ACHN (cell line): ENCODE measurements at places on chromosomes 7 and 10.

DNA sequence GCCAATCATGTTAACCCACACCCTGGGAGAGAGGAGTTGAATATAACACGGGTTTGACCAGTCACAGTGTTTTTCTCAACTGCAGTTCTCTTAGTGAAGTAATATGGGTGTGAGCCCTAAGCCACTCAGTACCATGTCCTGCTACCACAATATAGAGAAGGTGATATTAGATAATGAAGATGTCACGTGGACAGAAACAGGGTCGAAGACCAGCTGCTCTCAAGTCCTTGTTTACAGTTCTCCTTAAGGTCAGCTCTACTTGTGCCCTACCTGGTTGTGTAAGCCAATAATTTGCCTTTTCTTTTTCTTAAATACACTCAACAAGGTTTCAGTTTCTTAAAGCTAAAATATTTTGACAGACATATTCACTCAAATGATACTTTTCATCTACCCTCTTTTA, 128.3 kb upstream of the POT1 start:
- no peak for DNase-seq

DNA sequence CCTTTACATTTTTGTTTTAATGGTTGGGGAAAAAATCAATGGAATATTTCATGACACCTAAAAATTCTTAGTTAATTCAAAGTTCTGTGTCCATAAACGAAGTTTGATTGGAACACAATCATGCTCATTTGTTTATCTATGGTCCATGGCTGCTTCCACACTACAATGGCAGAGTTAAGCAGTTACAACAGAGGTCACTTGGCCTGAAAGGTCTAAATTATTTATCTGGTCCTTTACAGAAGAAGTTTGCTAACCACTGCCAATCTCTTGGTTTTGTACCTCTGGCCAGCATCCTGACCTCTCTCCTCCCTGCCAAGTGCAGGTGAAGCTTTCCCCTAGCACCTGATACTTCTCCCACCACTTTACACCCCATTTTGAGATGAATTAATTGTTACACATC, 61.5 kb downstream of the SRPK2 start:
- no peak for DNase-seq

DNA sequence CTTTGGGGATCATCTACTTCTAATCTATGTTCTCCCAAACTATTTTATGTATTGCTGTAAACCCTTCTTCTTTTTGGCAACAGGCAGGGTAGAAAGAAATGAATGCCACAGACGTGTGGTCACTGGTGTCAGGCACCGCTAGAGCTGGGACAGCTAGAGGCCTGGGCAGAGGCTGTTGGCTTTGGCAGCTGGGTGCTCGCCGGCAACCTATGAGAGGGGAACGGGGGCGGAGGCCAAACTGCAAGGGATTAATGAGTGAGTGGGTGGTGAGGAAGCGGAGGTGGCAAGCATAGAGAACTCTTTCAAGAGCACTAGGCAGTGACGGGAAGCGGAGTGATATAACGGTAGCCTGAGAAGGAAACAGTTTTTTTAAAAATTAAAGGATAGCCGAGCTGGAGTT, 78.5 kb downstream of the CREB5 start:
- no peak for DNase-seq

GRCh38 chr10:133373174-133374090, at the start of gene ECHS1:
TSS of gene ECHS1 (minus strand) at chr10:133373354. CDS start at chr10:133373333, 21 bp downstream.
- peak; percentile 95 for DNase-seq

DNA sequence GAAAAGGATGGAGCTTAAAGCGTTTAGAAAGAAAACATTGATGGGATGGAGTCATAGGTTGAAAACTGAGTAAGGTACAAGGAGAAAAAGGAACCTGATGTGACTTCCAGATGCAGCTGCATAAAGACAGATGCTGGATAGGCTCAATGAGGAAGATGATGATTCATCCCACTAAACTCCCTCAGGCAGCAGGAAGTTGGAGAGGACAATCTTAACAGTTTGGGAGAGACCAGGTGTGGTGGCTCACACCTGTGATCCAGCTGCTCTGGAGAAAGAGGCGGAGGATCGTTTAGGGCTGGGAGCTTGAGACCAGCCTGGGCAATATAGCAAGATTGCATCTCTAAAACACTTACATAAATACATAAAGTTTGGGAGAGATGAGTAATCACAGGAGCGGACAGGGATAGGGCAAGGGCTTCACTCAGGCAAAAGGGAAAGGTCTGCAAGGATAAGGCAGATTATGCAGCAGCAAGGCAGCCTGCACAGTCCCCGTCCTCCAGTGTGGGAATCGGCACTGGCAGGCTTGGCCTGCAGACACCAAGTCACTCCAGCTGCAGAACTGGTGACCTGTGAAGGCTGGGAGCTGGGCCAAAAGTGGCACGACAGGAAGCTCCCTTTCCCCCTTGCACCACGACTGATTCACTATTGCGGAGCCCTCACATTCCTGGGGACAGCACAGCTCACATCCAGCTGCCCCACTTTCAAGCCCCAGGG, 438.5 kb downstream of the GRID1 start:
- DNase-seq, result no peak

DNA sequence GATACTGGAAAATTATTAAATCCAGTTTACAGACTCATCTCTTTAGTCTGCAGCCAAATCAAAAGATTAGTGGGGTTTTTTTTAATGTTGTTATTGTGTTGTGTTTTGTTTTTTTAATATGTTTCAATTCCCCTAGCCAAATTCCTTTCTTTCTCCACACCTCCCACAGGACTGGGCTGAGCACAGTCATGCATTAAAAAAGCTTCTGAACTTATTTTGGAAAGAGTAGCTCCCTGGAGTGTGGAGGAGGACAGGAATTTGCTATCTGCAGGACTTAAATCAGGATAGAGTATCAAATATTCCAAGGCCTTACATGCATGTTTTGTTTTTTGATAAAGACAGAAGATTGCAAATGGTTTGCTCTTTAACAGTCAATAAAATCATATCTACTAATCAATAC, 90.7 kb downstream of the GNAI1 start:
- DNase-seq, result no peak

GRCh38 chr10:21668831-21669230, 134.8 kb downstream of the MLLT10 start:
- DNase-seq, result no peak

- DNase-seq, result no peak
Observed at GRCh38 chr7:132755538-132756483, 179.5 kb upstream of the PLXNA4 start.

GRCh38 chr10:118850418-118851061, 95.8 kb upstream of the CACUL1 start:
- peak; percentile 73 for DNase-seq

DNA sequence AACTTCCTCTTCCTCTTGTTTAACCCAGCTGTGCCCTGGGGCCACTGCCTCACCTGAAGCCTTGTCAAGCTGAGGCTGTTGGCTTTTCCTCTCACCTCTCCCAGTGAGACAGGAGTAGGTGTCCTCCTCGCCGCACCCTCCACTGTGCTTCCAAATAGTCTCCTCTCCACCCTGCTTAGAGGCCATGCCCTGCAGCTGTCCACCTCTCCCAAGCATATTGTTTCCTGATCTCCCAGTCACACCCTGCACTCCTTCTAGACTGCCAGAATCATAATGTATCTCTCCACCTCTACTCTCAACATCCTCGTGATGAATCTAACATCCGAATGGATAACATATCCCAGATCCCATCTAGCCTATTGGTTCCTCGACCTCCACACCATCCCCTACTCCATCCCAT, 196.3 kb upstream of the GHITM start:
- no peak for DNase-seq

- no peak for DNase-seq
Observed at GRCh38 chr10:29322918-29323317, 34.0 kb downstream of the LYZL1 start.

- DNase-seq, result peak; percentile 38
Observed at GRCh38 chr10:19811540-19811939, 4.7 kb upstream of the PLXDC2 start.

GRCh38 chr7:155764438-155764793, 47.8 kb downstream of the SHH start:
- no peak for DNase-seq

GRCh38 chr7:120165227-120165626, 107.7 kb upstream of the KCND2 start:
- DNase-seq, result no peak

GRCh38 chr10:132535065-132535651, 2.4 kb upstream of the INPP5A start:
- DNase-seq, result no peak

DNA sequence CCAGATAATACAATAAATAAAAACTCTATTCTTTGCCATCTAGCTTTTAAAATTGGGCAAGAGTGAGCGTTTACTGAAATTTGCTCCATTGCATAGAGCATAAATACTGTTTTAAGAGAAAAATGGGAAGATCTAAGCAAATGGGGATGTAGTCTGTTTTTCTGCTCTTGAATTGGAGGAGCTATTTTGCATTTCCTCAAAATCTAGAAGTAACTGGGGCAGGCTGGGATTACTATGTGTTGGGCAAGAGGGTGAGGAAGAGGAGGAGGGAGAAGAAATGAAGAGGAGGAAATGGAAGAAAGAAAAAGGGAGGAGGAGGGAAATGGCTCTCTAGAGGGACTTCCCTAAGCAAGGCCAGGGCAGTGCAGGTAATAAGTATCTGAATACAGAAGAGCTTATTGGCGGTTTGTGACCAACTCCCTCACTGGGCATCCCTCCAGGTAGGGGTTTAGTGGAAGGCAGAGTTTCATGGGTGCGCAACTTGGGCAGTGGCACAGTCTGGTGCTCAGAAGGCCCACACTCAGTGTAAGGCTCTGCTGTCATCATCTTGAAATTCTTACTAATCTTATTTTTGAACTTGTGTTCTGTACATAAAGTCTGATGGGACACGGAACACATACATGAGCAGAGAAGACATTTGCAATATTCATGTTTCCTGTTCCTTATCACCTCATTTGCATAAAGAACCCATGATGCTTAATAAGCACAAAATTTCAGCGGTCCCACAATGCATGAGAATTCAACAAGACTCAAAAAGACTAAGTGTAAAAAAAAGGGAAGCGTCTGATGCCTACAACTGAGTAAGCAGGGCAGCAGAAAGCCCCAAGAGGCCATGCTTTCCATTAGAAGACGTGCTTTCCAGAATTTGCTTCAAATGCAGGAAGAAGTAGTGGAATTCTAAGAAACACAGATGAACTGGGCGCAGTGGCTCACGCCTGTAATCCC, 116.9 kb downstream of the EVX1 start:
- DNase-seq, result no peak

- DNase-seq, result no peak
Observed at GRCh38 chr10:43205681-43206390, 61.0 kb downstream of the RASGEF1A start.

- DNase-seq, result no peak
Observed at GRCh38 chr7:1076184-1077072, 11.5 kb upstream of the GPER1 start.

- no peak for DNase-seq
Observed at GRCh38 chr10:48399551-48399950, 93.1 kb downstream of the MAPK8 start.

DNA sequence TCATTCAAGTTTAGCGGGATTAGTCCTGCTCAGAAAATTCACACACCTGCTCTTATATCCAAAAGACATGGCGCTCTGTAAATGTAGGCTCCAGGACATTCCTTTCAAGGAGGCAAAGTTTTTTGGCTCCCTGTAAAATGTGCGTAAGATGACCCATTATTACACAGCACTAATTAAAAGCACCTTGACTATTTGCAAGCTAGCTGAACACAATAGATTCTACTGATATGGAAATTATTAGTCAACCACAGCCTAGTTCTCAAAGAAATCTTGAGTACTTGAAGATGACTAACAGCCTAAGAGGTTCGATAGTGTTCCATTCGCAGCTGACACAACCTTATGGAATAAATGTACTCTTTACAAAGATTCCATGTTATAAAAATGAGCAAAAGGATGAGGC, 175.2 kb downstream of the BMPER start:
- DNase-seq, result no peak

DNA sequence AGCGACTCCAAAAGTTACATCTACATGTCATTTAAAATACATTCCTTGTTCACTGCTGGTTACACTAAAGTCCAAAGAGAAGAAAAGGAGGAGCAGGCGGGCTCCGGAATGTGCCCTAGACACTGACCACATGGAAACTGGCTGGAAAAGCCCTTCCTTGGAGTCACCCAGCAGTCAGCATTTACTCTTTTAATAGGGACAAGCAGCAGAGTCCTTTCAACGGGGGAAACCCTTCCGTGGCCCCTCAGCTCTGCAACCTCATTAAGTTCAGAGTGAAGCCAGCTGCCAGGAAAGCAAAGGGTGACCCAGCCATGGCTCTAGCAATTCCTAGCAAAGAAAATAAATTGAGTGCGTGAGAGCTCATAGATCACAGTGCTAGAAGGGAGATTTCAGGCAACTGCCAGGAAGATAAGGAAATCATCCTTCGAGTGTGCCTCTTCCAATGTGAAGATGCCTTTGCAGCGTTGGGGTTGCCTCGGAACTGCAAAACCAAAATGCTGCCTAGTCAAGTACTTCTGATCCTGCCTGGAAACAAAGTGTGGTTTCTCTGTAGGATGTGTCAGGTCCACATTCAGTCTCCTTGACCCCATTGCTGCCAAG, 101.6 kb downstream of the SORBS1 start:
- DNase-seq, result no peak

DNA sequence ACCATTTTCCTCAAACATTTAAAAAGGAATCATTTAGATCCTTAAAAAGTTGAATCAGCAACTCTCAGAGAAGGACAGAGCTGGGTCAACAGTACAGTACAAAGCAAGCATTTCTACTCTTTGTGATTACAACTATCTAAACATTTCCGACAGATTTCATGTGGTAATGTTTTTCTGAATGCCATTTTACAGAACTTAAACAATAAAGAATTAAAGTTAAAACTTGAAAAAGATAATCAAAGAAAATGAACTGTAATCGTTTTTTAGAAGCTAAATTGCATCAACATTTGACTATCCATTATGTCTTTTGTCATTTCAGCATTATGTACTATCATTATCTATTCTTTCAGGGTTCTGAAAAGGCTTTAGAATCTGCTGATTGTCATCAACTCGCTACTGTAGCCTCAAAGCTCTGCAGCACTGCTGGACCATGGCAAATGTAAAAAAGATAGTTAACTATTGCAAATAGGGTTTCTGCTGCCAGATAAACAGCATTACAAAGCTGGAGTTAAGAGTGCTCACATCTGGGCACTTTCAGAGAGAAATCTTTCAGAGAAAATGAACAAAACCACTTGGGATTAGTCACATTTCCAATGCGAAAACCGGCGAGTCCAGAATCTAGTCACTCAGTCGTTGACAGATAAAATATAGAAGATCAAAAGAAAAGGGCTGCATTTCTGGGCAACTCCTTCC, 160.4 kb upstream of the LAMB4 start:
- no peak for DNase-seq
